ENCODE measurements at places on chromosomes 3 and 15.

GRCh38 chr3:185880600-185880999 is 55.8 kb upstream of the IGF2BP2 start:
- no peak for DNase-seq

GRCh38 chr3:170423001-170423615 is 4.4 kb downstream of the CLDN11 start:
- DNase-seq: no peak

DNA sequence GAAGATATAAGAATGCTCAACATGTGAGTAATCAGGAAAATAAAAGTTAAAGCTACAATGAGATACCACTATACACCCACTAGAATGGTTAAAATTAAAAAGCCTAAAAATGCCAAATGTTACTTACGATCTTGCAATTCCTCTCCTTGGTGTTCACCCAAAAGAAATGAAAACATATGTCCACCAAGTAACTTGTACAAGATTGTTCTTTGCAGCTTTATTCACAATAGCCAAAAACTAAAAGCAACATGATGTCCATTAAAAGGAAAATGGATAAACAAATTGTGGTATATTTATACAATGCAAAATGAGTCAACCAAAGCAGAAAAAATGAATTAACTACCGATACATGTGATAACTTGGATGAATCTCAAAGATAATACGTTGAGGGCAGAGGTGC is 301.6 kb upstream of the THBS1 start:
- DNase-seq: no peak

DNA sequence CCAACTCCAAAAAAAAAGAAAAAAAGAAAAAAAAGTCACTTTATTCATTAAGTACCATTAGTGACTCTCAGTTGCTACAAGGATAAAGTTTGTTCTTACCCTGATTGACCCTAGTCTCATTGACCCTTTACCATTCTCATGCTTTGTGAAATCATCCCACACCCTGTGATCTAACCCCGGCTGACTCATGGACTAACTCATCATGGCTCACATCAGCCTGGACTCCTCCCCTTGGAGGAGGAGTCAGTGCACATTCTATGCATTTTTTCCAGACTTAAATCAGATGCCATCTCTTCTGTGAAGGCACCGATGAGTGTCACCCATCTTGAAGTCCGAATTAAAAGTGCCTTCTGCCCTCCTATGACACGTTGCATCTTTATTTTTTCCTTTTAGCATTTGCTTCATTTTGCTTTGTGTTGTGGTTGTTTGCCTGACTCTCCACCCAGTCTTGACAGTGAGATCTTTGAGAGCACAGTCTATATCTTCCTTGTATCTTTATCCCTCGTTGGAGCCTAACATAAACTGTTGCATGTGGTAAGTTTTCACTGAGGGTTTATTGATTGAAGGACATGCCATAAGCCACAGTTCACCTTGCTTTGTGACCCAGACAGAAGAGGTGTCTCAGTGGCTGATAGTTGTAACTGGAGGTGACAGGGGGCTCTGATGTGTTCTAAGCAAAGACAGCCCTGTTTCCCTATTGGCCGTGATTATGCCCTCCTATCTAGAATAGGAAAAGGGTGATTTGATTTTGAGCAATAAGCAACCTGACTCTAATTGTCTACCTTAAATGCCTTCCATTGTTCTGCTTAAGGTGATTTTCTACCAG is 72.1 kb downstream of the IL1RAP start:
- peak; percentile 84 for DNase-seq

GRCh38 chr15:89725064-89725463 is 26.0 kb downstream of the MESP1 start:
- DNase-seq: no peak

GRCh38 chr3:106811376-106811775 is 565.9 kb upstream of the CCDC54 start:
- peak; percentile 22 for DNase-seq

GRCh38 chr15:66753687-66754377 is 51.8 kb downstream of the SMAD6 start:
- DNase-seq: no peak

DNA sequence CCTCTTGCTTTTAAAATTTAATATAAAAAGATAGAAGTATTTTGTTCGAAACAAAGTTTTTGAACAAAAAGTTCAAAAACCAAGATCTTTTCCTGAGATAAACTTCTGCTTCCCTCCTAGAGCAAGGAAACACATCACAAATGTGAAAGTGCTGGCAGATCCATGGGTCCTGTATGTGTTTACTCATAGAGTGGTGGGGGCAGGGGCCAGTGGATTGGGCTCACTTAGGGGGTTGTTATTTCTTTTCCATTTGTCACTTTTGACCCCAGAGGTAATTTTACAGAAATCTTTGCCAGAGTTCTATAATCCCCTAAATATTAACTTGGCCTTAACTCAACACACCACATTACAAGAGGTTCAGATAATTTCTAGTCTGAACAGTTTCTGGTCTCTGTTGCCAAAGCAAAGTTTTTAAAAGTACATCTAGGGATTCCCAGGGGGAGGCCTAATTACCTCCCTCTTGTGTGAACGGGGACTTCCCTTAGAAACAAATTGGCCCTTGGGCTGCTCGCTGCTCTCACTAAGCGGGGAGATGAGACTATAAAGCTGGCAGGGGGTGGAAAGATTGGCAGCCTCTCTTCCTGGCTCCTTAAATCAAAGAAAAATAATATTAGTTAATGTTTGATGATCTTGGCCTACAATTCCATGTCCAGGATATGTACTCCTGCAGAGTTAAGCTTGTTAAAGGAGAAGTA is 66.8 kb upstream of the PTX3 start:
- DNase-seq: no peak

DNA sequence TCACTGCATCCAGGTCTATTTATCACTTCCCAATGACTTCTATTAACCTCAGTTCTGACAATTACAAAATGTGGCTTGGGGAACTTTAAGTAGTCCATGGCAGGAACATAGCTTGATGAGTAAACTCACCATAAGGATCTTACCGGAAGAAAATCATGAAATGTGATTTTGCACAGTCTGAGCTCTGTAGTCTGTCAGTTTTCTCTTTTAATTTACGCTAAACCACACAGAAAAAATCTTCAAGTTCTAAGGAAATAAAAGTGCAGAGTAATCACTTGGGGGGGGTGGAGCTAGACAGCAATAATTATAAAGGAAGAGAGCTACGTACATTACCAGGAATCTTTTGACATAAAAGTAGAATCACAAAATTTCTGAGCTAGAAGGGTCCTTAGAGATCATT is 9.2 kb downstream of the TBC1D5 start:
- no peak for DNase-seq

- DNase-seq: no peak
Observed at GRCh38 chr3:188468662-188469061, 314.7 kb downstream of the LPP start.
